Small intestine (tissue), 16 donors: ENCODE measurements at places on chromosomes 3 and 15.

GRCh38 chr3:49248840-49249227 is 28.2 kb downstream of the C3orf62 start:
- DNase-seq = peak; percentile 55

DNA sequence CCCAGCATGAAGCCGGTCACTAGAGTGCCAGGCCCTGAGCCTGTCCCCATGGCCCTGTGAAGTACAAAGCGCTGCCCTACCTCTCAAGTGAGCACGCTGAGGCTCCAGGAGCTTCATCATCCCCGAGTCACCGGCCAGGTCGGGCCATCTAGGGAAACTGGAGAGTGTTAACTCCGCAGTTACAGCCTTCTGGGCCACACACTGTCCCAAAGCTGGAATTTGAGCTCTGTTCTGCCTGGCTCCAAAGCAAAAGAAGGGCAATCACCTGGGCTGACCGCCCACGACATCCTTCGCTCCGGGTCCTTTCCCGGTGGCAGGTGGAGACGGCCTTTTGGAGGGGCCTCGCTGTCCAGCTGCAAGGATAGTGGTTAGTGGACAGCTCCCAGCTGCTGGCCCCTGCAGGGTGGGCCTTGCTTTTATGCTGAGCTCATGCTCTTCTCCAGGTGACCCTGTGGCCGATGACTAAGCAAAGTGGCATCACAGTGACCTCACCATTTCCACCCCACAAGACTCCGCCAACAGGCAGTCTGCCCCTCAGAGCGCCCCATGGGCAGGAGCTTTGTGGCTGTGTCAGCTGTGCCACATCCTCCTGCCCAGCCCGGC is 3.5 kb upstream of the MUC4 start:
- DNase-seq = no peak

DNA sequence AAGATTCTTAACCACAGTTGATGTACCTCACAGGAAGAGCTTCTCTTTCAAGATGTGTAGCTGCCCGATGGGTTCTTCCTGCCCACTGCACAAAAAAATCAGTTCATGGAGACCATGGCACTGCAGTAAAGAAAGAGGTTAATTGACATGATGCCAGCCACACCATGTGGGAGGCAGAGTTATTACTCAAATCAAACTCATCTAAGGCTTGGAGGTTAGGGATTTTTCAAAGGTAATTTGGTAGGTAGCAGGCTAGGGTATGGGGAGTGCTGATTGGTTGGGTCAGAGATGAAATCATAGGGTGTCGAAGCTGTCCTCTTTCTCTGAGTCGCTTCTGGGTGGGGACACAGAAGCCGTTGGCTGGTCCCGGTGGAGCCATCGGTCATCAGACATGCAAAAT is 57.4 kb upstream of the BDH1 start:
- no peak for DNase-seq

- no peak for DNase-seq
These were observed 629.2 kb upstream of the ZNF385D start for GRCh38 chr3:22380253-22380652.

- DNase-seq = no peak
These were observed 133.6 kb upstream of the RAP2B start for GRCh38 chr3:153028381-153028780.

GRCh38 chr15:36755341-36756000 is 176.0 kb downstream of the CDIN1 start:
- no peak for DNase-seq

GRCh38 chr3:71813704-71814103 is 28.8 kb upstream of the PROK2 start:
- no peak for DNase-seq

DNA sequence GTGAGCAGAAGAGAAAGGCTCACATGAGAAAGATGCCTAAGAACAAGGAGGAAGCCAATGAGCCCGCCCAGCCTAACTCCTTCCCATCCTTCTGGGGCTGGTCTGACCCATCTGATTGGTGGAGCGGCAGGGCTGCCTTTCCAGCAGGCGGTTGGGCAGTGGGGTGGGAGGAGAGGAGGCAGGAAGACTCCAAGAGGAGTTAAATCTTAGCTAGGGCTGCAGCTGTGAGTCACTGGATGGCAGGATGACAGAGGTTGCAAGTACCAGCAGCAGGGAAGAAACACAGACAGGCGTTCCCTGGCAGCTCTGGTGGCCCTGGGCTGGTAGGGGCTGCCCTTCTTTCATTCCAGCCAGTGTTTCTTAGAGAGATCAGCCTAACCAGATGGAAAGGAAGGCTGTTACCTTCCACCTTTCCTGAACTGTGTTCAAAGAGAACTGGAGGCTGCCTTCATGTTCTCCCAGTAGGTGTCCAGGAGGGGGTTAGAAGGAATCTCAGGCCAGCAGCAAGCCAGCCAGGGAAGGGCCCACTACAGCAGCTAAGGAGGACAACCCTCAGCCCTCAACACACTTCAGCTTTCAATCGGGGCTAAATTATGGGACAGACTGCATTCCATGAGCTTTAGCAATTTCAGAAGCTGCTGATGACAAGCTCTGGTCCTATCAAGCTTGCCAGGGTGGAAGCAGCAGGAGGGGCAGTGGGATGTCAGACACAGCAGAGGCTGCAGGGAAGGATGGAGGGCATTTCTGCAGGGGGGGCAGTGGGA is 50.3 kb downstream of the CHSY1 start:
- DNase-seq = no peak

GRCh38 chr3:58711871-58712270 is 45.3 kb upstream of the FAM3D start:
- no peak for DNase-seq

GRCh38 chr3:133540896-133541674 is 32.4 kb upstream of the CDV3 start:
- peak; percentile 51 for DNase-seq

DNA sequence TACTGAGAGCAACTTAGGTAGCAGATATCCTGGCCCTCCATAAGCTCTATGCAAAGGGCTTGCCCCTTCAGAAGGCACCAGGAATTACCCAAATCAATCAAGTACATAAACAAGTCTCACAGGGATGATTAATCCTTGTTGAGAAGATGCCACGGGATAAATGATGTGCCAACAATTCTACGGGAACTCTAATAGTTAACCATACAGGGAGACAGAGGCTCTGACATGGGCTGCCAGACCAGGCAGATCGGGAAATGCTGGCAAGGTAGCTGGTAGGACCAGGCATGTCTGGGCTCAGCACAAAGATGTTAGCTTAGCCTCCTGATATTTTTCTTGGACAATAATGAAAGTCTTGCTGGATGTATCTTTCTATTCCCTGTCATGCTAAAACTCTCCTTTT is 249.3 kb upstream of the THBS1 start:
- no peak for DNase-seq

GRCh38 chr15:57455929-57456328 is 79.6 kb downstream of the CGNL1 start:
- DNase-seq = no peak

DNA sequence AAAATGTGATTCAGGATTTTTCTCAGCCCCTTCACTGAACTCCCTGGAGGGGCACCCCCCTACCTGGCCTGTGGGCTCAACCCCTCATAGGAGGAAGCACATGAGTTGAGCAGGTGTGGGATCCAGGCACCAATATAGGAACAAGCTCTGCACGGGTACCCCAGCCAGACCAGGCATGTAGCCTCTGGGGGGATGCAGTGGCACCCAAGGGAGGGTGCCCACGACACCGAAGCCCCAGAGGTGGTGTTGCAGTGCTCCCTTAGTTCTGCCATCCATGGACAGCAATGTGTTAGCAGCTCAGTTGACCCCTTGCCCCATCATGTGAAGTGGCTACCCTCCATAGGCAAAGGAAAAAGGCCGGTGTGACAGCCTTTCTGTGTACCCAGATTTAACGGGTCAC is 30.9 kb upstream of the BCHE start:
- DNase-seq = no peak

GRCh38 chr3:78978037-78978436 is 789.8 kb downstream of the ROBO1 start:
- no peak for DNase-seq

DNA sequence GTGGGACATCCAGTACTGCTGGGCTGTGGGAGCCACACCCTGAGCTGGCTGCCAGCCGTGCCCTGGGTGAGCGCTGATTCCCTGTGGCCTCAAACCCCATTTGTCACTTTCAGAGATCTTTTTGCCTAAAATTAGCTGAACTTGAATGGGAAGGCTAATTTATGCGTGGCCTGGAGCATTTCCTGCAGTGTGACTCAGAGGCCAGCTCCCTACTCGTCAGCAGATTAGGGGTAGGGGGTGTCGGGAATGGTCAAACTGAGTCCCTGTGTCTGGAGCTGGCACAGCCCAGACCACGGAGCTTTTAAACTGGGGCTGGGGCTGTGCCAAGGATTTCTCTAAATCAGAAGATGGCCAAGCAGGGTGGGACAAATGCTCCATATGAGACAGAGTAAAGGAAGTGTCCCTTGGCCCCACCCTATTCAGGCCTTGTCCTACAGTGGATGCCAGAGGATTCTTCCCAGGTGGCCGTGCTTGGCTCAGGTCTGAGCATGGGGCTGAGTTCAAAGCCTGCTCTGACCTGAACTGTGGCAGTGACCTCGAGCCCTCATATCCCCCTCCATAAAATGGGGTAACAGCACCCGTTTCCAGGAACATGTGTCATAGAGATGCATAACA is 59.7 kb downstream of the ATP2B2 start:
- DNase-seq = no peak

DNA sequence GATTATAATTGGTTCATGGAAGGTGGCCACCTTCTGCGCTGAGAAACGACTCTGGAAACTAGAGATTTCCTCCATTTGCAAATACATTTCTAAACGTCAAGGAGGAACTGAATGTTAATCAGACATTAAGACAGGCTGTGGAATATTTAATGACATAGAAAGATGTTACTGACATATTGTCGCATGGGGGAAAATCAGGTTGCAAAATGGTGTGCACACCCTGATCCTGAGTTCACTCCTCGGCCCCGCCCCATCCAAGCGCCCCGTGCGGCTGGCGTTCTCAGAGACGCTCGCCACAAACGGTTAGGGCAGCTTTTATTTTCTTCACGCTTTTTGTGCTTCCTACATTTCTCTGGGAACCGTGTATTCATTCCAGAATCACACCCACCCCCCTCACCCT is 10.7 kb downstream of the H1-8 start:
- peak; percentile 31 for DNase-seq

GRCh38 chr3:132623646-132624045 is 26.6 kb downstream of the ACKR4 start:
- no peak for DNase-seq

- DNase-seq = no peak
These were observed 346.3 kb downstream of the DIPK2A start for GRCh38 chr3:144317961-144318360.

DNA sequence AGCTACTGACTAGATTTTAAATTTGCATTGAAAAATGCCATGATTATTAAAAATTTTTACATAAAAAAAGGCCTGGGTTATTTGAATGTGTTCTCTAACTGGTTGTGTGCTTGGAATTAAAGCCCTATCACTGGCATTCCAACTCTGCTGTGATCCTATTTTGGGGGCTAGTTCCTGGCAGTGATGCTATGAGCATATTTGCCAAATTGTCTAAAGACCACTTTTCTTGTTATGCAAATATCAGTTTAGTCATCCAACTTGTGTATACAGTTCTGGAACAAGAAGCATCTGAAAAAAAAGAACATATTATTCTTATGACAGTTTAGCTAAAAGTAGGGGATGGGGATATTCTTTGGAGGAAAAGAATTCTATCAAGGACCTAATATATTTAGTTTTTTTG is 243.4 kb upstream of the ZNF717 start:
- no peak for DNase-seq

GRCh38 chr15:83164111-83164770 is 43.4 kb downstream of the HDGFL3 start:
- DNase-seq = no peak

DNA sequence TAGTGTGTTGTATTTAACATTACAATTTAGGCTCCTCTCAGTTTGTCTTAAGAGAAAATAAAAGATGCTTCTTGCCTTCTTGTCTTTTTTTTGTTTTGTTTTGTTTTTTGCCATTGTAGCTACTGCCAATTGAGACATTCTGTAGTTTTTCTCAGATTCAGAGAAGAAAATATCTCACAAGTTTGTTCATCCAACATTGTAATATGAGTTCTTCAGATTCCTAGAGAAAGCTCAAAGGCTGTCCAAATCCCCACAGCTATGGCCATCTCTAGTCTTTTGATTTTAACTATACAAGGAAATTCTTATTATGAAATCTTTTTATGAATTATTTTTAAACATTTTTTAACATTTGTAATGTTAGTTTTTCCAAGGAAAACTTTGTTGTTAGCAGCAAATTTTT is 264.7 kb downstream of the RBMS3 start:
- DNase-seq = no peak

DNA sequence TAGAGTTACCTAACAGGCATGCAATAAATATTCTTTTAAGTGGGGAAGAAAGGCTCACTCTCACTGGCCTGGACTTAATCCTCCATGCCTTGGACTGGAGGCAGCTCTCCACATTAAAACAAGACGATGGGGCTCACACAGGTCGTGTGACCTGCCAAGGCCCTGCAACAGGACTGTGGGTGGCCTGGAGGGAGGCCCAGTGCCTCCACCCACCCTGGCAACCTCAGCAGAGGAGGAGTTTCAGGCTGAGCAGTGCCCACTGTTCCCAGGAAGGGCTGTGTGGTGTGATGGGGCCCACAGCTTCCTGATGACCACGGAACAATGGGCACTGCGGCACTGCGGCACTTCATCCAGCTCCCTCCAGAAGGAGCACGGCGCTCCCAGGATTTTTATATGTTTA is 5.5 kb downstream of the UROC1 start:
- no peak for DNase-seq

DNA sequence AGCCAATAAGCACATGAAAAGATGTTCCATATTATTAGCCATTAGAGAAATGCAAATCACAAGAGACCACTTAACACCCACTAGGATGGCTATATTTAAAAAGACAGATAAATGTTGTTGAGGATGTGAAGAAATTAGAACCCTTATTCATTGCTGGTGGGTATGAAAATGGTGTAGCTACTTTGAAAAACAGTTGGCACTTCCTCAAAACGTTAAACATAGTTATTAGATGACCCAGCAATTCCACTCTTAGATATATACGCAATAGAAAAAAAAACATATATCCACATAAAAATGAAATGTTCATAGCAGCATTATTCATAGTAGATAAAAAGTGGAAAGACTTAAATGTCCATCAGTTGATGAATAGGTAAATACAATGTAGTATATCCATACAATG is 47.1 kb upstream of the TERB2 start:
- no peak for DNase-seq

DNA sequence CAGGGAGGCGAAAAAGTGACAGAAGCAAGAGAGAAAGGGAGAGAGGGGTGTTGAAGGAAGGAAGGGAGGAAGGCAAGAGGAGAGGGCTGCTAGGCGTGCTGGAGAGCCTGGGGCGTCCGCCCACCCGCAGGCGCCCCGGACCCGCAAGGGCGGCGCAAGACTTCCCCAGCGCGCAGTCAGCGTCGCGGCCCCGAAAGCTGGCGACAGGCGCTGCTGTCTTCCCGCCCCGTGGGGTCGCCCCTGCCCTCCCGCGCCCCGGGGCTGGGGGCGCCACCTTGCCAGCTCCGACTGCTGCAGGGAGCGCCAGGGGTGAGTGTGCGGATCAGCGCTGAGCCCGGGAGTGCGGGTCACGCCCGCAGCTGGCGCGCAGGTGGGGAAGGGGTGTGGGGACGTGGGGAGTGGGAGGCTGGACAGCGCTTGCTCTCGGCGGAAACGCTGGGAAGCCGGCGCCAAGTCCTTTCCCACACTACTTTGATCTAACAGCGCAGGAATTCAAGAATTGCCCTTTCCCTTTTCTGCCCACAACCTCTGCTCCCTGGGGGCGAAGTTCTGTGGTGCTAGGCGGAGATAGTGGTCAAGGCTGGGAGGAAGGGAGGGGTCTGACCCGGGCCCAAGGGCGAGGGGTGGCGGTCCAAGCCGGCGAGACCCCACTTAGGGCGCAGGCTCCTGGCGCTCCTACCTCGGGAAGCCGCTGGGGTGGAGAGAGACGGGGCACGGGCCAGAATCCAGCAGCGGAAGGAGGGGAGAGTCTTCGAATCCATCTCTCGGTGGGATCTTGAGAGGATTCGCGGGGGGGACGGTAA is 266.1 kb downstream of the CGGBP1 start:
- DNase-seq = peak; percentile 4
